Lung (tissue), 17 donors: ENCODE measurements at places on chromosomes 1 and 21. TPM values are rescaled to one million over a fixed set of nuclear protein-coding genes. Genes with fewer than 3 reads are reported as not detected.

The OR2L3 gene
- not detected for polyA plus RNA-seq

The RAB3B gene
- 0.02 TPM for polyA plus RNA-seq

The GOLT1A gene
- polyA plus RNA-seq: 7.0 TPM

The DENND2C gene
- 2.0 TPM for polyA plus RNA-seq

The ARMH1 gene
- 26.0 TPM for polyA plus RNA-seq

The CFHR1 gene
- 0.39 TPM for polyA plus RNA-seq

The RUNX3 gene
- polyA plus RNA-seq: 6.8 TPM

The RIPPLY3 gene
- 0.22 TPM for polyA plus RNA-seq

The SAMD11 gene
- 3.8 TPM for polyA plus RNA-seq
